Stimulated activated CD4-positive, alpha-beta T cell treated with anti-CD3 and anti-CD28 coated beads, Interleukin-15, amount 100 ng/mL, for 48 hours (primary cell): ENCODE measurements at places on chromosomes 7 and 10.

GRCh38 chr10:12241810-12242529 is 46.0 kb downstream of the CDC123 start:
- peak; percentile 36 for DNase-seq

DNA sequence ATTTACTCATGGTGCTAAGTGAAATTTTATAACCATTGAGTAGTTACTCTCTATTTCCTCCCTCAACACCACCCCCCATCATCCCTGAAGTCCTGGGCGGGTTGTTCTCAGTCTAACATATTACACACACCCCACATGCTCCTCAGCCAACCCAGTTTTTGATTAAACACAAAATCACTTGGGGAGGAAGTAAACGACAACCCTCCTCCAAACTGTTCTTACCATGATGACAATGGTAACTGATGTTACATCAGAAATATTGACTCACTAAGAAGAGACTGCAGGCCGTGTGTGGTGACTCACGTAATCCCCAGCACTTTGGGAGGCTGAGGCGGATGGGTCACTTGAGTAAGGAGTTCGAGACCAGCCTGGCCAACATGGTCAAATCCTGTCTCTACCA is 44.2 kb downstream of the RAB11FIP2 start:
- DNase-seq: no peak

DNA sequence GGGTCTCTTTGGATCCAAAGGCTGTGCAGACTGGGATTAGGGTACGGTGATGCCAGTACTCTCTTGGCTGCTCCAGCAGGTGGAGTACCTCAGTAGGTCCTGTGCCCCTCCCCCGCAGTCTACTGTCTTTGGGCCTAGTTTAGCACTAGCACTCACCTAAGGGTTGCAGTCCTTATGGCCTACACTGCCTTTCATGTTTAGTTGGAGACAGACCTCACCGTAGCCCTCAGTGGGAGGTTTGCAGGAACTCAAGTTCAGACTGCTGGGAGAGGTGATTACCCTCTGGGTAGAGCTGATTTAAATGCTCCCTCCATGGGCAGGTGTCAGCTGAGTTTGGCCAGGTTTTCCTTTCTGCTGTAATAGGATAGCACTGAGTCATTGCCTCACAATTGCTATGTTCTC is 210.8 kb upstream of the TMEM196 start:
- DNase-seq: no peak

DNA sequence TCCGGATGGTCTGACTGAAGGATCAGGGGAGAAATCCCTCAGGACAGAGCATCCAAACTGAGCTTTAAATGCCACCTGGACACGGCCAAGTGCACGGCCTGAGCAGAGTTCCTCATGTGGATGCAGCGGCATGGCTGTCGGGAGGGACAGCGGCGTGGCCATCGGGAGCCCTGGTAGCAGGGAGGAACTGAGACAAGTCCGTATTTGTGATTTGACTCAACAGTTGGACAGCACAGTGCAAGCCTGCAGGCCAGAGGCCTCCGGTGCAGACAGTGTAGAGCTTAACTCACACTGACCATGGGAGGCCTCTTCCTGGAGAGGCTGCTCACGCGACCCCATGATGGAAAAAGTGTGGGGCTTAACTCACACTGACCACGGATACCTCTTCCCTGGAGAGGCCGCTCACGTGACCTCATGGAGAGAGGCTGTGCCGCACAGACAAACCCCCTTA is 207.4 kb downstream of the DIP2C start:
- no peak for DNase-seq

- DNase-seq: no peak
Measured at GRCh38 chr10:60009710-60010383, 103.5 kb upstream of the CCDC6 start.

DNA sequence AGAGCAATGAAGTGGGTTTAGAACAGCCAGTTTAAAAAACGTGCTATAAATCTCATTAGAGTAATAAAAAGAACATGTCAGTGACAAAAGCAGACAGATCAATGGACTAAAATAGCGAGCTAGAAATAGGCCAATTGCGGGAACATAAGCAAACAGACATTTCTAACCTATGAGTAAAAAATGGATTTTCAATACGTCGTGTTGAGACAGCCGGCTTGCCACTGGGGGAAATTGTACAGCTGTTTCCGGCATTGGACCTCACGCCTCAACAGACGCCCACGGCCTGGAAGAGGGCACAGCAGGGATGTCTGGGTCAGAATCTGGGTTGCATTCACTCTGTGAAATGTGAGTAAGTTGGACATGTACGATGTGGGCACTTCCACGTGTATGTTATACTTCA is 92.9 kb downstream of the SVOPL start:
- peak; percentile 18 for DNase-seq

- no peak for DNase-seq
Measured at GRCh38 chr7:43462836-43463235, 120.1 kb upstream of the STK17A start.

- DNase-seq: no peak
Measured at GRCh38 chr10:10007957-10008356, 1009.7 kb upstream of the CELF2 start.
